IPS DF 19.7 (cell line): ENCODE measurements at places on chromosomes 6 and 20.

DNA sequence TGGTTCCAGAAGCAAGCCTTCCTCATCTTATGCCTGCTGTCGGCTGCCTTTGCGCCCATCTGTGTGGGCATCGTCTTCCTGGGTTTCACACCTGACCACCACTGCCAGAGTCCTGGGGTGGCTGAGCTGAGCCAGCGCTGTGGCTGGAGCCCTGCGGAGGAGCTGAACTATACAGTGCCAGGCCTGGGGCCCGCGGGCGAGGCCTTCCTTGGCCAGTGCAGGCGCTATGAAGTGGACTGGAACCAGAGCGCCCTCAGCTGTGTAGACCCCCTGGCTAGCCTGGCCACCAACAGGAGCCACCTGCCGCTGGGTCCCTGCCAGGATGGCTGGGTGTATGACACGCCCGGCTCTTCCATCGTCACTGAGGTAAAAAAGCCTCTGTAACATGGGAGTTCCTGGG, 366 bp downstream of the SLC22A1 start:
- DNase-seq, result no peak

DNA sequence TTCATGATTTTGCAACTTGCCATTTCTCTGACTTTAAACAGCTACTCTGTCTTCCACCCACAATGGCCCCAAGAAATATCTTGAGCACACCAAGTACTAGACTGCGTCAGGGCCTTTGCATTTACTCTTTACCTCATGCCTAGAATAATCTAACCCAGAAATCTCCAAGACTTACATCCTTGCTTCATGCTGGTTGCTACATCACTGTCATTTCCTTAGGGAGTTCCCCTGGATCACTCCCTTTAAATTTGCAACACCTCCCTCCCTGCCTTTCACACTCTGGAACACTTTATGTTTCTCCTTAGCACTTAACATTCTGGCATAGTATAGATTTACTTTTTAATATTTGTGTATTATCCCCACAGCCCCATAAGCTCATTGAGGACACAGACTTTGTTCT, 4.9 kb upstream of the ELOVL5 start:
- DNase-seq, result no peak

GRCh38 chr6:63460971-63461370, 111.3 kb upstream of the LOC128125822 start:
- DNase-seq, result no peak

- DNase-seq, result no peak
These were observed 58.1 kb upstream of the PLEKHG1 start for GRCh38 chr6:150541576-150541975.

- DNase-seq, result no peak
These were observed 3.7 kb upstream of the SMAP1 start for GRCh38 chr6:70663881-70664466.
